ENCODE measurements at places on chromosomes 11 and 22.

DNA sequence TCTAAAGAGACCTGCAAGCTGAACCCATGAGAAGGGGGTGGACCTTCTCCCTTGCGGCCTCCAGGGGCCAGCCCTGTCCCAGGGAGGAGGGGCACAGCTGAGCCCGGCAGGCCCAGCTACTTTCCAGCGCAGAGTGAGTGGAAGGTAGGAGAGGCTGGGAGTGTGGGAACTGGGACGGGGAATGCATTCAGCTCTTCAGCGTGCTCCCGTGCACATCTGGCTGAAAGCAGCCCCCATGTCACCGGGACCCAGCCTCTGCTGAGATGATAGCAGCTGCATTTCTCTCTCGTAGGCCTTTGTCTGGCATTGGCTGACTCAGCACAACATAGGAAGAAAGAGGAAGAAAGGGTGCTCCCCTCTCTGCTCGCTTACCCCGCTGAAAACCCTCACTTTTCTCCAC is 951.5 kb downstream of the TBC1D22A start:
- DNase-seq, result no peak

DNA sequence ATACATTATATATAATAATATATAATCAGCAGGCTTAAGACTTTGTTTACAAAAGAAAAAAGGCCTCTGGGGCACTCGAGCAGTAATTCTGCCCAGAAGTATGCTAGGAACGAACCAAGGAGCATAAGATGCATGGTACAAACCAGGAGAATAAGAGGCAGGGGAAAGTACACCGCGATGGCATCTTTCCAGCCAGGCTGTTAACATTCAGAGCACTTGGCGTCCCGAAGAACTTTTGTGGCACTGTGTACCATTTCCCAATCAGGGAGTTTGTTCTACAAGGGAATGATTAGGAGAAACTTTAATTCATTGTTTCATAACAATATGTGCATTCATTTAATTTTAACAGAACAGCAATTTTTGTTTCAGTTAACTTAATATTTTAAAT is 125.1 kb downstream of the WT1 start:
- peak; percentile 9 for DNase-seq

GRCh38 chr11:124872280-124872679 is 7.0 kb downstream of the ROBO3 start:
- no peak for DNase-seq

- no peak for DNase-seq
These were observed 107.3 kb upstream of the FGF3 start for GRCh38 chr11:69926376-69927050.

- DNase-seq, result no peak
These were observed 8.1 kb downstream of the OR8A1 start for GRCh38 chr11:124577716-124578427.

DNA sequence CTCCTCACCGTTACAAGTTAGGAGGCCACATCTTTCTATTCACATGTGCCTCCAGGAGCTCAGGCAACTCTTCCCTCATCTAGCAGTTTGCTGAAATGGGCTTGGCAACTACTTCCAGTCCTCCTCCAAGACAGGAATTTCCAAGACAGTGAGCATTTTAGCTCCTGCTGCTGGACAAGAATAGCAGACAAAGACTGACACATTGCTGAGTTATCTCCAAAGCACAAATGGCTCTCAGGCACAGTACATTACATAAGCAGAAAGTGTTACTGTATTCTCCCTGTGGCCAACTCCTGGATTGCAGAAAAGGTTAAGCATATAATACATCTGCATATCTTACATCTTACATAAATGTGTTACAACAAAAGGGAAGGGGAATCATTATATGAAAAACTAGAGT is 83.2 kb upstream of the POU2AF2 start:
- DNase-seq, result peak; percentile 33

DNA sequence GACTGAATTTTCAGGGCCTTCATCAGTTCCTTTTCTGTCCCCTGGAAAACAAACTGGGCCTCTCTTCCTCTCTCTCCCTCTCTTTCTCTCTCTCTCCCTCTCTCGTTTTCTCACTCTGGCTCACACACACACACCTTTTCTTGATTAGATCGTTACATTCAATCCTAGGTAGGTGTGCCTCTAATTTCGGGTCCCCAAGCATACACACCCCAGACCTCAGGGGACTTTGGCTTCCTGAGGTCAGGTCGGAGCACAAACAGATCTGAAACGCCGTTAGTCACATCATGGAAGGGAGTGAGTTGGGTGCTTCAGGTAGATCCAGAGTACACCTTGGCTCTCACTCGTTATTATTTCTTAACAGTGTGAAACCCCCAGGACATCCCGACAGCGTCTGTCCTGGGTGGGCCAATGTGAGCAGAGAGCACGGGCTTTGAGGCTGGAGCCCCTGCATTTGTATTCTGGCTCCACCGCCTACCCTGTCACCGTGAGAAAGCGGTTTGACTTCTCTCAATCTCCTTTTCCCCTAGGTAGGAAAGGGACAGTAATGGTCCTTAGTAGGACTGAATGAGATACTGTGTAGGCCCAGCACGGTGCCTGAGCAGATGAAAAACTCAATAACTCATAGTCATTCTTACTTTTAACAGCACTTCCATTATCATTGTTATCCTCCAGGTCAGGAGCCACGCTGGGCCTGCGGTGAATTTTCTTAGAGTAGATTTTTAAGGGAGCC is 37.3 kb upstream of the POU2AF1 start:
- no peak for DNase-seq

GRCh38 chr11:76119779-76120178 is 86.5 kb downstream of the WNT11 start:
- no peak for DNase-seq

DNA sequence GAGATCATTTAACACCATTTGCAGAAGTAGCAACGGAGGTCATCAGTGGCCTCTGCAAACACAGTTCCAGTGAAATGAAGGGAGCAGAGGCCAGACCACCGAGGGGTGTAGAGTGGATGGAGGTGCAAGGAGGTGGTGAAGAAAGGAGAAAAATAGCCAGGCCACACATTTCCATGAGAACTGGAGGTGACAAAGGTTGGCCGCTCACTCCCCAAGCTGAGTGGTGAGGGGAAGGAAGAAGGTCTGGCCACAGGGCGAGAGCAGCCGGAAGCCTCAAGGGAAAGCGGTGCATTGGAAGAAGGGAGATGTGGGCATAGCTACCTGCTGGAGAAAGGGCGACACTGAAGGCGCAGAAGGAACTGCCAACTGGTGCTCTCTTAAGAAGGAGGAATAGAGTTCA is 20.1 kb upstream of the TMPRSS4 start:
- no peak for DNase-seq

GRCh38 chr11:76152086-76152681 is 54.1 kb downstream of the WNT11 start:
- peak; percentile 21 for DNase-seq

- no peak for DNase-seq
These were observed 9.5 kb upstream of the CHRM1 start for GRCh38 chr11:62930666-62931065.

GRCh38 chr11:57303990-57304579 is 20.7 kb downstream of the TNKS1BP1 start:
- DNase-seq, result peak; percentile 27
